ENCODE measurements at places on chromosomes 7 and 10.

GRCh38 chr10:57716884-57717283 is 550.8 kb downstream of the IPMK start:
- DNase-seq: no peak

- DNase-seq: no peak
Observed at GRCh38 chr10:79354141-79354540, 6.9 kb downstream of the PPIF start.

GRCh38 chr7:134774119-134774518 is 5.3 kb upstream of the CALD1 start:
- no peak for DNase-seq

DNA sequence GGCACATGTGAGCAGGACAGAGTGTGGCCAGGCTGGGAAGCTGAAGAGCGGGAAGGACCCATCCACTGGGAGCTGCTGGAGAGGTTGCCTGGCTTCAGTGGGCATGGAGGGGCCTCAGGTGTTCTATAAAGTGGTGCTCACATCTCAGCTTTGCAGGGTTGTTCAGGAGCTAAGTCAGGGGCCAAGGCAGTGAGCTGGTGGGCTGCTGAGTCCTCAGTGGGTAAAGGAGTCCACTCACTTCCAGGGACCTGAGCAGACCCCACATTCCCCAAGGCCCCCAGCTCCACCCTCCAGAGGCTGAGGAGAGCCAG is 28.8 kb upstream of the C10orf53 start:
- DNase-seq: no peak

DNA sequence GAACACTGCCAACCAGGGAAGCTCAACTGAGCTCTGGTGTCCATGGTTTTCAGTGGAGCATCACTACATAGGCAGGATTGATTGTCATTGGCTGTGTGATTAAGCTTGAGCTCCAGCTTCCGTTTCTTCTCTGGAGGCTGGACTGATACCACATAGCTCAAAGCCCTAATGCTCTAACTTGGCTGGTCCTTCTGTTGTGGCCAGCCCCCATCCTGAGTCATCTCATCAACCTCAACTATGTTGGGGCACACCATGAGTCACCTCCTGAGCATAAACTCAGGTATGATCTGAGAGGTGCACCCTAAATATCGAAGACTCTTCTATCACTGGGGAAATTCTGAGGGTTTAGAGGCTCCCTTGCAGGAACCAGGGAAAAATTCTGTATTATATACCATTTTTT is 114.5 kb upstream of the INHBA start:
- DNase-seq: no peak

DNA sequence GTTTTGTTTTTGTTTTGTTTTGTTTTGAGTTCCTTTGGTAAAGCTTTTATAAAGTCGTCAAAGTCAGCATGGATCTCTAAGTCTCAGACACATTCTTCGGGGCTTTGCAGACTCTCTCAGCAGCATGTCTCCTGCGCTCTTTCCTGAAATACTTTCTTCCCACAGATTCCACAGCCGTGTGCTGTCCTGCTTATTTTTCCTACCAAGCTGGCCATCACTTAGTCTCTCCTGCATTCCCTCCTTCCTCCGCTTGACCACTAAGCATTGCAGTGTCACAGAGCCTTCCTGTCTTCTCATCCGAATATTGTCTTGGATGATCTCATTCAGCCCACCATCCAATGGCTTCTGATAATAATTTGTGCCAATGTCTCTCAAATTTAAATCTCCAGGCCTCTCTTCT is 434.3 kb upstream of the C7orf33 start:
- DNase-seq: no peak

DNA sequence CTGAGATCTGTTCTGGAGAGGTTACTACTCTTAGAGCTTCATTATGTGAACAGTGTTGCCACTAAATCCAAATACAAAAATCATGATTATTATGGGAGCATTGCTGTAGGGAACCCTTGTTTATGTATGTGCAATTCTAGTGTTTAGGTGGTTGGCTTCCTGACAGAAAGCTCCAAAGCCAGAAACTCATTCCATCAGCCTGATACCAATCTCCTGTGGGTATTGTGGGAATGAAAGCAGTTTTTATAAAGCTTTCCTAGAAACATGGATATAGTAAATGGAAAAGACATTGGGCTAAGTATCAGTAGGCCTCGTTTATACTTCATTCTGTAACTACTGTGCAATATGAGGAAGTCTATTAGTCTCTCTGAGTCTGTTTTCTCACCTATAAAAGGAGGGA is 6.4 kb downstream of the SDK1 start:
- DNase-seq: no peak

DNA sequence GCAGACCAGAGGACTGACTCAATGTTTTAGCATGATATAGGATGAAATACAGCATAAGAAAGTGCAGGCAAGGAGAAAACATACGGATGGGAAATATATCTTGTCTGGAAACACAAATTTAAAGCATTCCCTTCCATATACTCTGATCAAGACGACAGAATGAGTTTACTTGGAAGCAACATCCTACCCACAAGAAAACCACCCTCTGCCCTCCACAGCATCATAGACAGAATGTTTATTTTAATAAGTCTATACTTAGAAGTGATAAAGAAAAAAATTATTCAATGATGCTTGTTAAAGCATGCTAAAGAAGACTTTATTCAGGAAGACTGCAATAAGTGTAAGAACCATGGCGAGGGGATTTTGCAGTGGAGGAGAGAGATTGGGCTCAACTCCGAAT is 32.4 kb upstream of the HIBADH start:
- no peak for DNase-seq

DNA sequence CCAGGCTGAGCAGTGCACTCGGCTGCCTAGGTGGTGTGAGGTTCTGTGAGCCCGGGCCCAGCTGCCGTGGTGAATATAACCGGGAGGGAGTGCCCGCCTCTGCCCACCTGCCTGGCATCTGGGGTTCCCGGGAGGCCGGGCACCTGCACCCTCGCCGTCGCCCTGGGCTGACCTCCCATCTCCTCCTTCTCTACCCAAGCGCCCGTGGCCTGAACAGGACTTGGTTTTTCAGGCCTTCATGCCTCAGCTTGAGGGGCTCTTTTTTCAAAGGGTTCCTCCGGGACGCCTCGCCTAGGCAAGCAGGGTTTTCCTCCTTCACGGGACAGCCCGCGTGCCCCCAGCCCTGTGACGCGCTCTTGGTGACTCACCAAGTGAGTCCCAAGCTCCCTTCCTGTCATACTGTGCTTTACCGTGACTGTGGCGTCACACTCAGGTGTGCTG is 9.9 kb downstream of the INPP5A start:
- DNase-seq: no peak

DNA sequence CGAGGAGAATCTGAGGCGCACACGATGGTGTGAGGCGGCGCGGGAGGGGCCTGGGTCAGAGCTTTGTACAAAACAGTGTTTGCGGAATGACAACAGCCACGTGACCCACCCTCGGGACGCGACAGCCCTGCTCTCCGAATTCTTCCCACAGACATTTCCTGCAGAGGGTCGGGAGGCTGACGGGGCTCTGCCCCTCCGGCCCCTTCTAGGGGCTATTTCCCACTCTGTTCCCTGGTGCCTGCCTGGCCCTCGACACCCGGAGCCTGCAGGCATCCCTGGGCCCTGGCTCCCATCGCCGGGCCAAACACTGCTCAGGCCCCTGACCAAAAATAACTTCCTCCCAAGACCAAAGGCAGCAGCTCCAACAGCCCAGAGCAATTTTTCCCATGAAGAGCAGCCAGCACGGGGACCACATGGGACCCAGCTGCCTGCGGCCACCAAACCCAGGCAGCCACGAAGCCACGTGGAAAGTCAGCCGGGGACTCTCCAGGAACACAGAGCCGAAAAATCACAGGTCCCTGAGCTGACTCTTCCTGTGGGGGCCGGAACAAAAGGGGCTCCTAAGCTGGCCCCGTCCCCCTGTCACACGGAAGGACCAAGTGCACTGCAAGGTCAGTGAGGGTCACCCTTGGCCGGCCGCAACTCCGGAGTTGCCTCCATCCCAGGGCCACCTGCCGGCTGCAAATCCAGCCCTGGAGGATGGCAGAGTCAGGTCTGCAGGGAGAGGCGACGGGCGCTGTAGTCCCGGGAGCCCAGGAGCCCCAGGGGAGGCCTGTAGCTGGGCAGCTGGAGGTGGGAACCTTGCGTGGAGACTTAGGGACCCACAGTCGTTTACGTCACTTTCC is 42.0 kb downstream of the PAPOLB start:
- DNase-seq: no peak

DNA sequence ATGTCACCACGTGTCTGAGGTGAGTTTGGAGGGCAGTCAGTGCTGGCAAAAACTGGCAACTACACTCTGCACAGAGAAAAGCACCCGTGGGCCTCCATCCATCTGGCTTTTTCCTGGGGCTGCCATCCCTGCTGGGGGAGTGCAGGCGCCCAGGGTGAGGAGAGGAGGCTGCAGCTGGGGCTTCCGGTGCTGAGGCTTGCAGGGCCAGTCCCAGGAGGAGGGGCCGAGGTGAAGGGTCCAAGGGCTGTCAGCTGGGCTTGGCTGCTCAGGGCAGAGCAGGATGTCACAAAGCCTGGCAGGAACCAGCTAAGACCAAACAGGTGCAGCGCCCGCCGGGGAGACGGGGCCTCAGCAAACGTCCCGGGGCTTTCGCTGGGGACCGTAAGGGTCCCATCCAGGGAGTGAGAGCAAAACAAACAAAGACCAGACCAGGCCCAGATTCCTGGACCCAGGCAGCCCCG is 77.2 kb downstream of the CFAP46 start:
- DNase-seq: no peak

- DNase-seq: no peak
Observed at GRCh38 chr7:90412458-90413184, 9.4 kb downstream of the CLDN12 start.

GRCh38 chr10:70480239-70480861 is 1.8 kb downstream of the PALD1 start:
- no peak for DNase-seq

DNA sequence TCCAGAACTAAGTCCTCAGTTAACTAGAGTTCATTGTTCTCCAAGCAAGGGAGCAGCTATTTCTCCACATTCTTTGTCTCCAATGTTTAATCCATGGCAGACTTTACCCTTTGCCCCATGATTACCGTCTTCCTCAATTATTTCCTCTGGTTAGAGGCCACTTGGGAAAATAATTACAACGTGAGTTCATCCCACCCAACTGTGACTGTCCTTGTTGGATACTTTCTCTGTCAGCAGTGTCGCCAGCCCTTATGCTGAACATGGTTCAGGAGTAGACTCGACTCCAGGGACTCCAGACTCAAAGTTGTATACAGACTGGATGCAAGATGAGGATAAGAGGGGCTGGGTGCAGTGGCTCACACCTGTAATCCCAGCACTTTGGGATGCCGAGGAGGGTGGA is 17.1 kb upstream of the SEPHS1 start:
- DNase-seq: no peak

DNA sequence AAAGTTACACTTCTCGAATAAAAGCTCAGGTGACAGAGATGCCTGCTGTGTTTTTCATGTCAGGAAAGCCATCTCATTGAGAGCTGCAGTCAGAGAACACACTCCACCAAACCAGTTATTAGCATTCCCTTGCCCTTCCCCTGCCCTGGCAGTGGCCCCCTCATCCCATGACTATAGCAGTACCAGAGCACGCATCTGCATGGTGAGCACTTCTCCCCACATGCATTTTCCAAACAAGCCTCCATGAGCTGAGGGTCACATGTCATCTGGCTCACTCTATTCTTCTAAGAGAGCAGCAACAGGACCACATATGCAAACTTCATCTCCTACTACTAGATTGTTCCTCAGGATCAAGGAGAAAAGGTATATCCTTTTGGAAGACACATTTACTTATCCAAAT is 42.4 kb upstream of the FGL2 start:
- no peak for DNase-seq

DNA sequence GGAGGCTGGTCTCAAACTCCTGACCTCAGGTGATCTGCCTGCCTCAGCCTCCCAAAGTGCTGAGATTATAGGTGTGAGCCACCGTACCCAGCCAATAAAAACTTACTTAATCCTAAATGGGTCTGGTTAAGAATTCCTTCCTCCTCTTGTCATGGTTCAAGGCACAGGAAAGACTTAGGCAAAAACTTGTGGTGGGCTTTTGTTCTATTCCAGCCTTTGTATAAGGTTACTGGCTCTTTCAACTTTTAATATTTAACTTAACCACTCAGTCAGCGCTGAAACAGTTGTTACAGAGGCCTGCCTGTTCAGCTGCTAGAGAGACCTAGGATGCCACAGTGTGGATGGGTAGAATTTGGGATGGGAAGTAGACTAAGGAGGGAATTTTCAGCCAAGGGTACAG is 28.1 kb upstream of the GARS1 start:
- no peak for DNase-seq

DNA sequence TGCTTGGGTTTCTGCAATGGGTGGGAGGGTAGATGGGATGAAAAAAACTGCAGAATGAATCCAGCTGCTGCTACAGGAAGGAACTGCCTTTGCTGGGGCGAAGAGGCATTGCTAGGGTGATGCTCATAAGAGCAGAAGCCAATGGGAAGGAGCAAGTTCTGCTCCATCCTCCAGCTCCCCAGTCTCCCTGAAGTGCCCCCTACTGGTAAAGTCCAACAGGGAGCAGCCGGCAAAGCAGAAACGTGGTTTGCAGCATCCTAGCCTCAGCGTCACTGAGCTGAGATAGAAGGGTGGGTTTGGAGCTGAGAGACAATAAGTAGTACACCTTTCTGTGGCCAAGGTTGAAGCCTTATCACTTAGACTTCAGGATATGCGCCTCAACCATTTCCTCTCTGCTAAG is 220.5 kb downstream of the CCSER2 start:
- no peak for DNase-seq

DNA sequence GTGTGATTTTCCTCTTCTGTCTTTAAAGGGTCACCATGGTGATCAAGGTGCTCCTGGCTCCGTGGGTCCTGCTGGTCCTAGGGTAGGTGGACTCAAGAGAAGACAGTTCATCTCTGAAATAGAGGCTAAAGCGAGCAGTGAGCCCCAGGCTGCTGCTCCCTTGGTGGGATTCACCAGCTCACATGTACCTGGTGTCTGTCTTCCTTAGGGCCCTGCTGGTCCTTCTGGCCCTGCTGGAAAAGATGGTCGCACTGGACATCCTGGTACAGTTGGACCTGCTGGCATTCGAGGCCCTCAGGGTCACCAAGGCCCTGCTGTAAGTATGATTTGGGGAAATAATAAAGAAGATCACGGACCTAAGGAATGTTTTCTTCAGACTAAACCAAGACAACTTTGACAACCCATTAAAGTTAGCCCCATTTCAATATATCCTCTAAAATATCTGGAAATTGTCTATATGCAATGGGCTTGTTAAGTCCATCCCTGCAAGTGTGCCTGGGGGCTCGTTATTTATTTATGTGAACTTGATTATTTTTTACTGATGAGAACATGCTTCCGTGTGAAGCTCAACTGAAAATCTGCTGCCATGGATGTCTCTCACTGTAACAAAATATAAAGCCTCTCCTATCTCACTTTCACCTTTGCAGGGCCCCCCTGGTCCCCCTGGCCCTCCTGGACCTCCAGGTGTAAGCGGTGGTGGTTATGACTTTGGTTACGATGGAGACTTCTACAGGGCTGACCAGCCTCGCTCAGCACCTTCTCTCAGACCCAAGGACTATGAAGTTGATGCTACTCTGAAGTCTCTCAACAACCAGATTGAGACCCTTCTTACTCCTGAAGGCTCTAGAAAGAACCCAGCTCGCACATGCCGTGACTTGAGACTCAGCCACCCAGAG is 32.5 kb downstream of the COL1A2 start:
- no peak for DNase-seq

Measured in inflammatory macrophage treated with lipopolysaccharide for 1 hour (primary cell).